HuH-7.5 (cell line): ENCODE measurements at places on chromosomes 3 and 15.

- DNase-seq, result no peak
These were observed 6.3 kb downstream of the TSEN2 start for GRCh38 chr3:12490547-12490946.

DNA sequence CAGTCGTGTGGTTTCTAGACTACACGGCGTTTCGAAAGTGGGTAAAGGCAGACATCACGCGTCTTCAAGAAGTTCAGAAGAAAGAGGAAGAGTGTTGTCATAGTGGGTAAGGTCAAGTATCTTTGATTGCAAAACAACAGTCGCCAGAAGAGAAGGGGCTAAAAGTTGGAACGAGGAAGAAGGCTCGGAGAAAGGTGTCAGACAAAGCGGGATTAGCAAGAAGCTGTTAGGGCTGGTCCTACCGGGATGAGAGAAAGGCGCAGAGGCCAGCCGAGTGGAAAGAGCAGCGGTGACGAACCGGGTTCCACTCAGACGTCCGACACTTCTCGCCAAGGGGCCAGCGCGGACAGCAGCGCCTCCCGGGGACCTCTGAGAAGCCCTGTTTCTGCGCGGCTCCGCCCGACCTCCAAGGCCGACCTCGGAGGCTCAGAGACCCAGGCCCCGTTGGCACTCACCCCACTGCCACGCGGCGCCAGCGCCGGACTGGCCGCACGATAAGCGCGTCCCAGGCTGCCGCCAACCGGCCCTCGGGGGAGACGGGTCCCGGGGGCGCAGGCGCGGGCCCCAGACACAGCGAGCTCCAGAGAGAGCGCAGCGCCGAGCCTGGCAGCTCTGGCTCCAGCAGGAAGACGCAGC is 436 bp downstream of the ADPGK start:
- no peak for DNase-seq

- DNase-seq, result no peak
These were observed 166.2 kb downstream of the ADAMTS17 start for GRCh38 chr15:100175406-100176114.

DNA sequence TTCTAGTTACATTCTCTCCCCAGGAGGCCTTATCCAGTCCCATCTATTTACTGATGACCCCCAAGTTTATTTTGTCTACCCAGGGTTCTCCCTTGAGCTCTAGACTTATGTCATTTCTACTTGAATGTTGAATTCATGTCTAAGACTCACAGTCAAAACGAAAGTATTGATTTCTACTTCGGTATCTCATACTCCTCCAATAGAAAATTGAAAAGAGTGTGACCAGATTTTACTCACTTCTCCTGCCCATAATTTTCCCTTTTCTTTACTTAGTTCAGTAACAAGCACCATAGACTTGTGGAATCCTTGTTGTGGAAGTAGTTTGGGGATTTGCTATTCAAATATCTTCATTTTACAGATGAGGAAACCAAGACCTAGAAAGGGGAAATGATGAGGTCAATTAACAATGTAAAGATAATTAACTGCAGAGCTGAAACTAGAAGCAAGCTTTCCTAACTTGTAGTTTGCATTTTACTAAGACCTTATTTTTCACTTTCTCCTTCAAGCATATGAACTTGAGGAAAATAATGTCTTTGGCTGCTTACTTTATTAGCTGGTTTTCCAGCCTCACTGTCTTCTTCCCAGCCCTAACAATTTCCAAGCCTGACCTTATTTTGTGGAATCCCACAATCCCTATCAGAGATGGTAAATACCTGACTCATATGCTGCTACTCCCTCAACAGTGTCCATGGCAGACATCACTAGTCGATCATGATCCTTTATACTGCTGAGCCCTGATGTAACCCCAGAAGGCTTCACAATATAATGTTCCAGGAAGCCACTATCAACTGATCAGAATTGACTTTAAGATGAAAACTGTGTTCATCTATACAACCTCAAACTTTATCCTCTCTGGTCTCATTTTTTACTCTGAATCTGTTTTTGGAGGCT is 123.9 kb upstream of the AGBL1 start:
- no peak for DNase-seq

DNA sequence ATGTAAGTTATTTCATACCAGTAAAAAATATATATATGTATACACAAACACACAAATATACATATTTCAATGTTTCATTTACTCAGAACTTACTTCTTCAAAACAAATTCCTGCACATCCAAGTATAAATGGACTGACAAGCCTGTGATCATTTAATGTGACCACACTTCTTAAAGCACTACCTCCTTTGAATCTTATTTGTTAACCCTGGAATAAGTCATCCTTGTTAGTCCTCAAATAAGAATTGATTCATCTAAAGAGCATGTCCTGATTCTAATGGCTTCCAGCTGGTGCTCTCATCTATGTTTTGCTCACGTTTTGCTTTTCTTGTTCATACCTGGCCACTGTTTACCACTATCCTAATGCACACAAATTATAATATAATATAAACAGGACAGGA is 103.9 kb upstream of the UBP1 start:
- DNase-seq, result no peak

DNA sequence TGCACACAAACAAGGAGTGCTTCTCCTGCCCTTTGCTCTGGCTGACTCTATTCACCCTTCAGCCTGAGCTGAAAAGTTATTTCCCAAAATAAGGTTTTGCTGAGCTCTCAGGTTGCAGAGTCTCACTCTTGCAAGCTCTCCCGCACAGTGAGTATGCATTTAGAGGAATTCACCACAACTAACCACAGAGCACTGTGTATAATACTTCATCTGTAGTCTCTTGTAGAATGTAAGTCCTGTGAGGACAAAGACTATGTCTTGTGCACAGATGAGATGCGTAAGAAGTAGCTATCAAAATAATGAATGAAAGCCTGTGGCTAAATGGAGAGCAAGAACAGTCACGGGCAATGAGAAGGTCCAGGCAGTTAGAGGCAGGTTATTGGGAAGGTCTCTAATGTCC is 156.5 kb upstream of the SLCO3A1 start:
- no peak for DNase-seq

DNA sequence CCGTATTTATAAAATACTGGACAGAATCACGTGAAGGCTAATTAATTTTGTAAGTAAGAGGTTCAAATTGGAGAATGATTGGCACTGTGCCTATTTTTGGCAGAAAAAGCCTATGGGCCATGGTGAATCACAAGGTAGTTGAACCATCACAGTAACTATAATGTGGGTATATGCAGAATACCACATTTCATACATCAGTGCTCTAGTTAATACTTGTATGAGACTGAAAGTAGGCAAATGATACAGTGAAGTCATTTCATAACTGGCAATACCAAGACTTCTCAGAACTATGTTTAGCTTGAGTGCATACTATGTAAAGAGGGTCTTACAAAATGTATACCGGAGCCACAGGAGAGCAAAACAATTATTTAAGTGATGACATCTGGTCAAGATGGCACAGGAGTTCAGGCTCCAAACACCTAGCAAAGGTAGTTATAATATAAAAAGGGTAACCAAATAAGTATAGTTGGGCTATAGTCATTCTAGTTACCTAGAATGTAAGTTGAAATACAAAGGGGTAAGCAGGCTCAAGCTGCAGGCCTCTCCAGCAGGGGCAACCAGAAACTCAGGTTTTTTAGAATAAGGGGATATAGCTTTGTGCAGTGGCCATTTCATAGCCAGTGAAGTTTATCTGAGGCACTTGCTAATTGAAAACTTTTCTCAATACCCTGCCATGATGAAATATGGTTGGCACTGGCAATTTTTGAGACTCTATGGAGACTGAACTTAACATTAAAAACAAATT is 19.1 kb downstream of the GPR160 start:
- DNase-seq, result no peak

DNA sequence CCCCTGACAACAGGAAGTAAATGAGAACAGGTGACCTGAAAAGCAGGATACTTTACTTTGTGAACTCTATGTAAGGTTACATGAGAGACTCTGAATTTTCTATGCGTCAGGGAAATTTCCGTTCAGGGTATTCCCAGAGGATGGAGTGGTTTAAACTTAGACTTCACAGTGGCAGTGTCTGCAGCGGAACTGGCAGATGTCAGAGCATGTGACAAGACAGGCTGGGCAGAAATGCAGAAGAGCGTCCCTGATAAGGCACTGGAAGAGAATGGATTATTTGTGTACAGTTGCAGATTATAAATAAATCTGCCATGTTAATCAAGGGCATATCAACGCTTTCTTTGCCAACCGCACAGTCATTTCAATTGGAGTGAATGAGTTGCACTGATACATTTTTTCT is 598.4 kb upstream of the ZNF717 start:
- no peak for DNase-seq

GRCh38 chr3:98109807-98110549 is 20.5 kb upstream of the OR5H1 start:
- DNase-seq, result no peak

- no peak for DNase-seq
These were observed 381.1 kb downstream of the CTNNB1 start for GRCh38 chr3:41580274-41580959.

GRCh38 chr15:80641384-80641783 is 53.7 kb upstream of the ABHD17C start:
- no peak for DNase-seq

- peak; percentile 71 for DNase-seq
These were observed 1.1 kb downstream of the PLXND1 start for GRCh38 chr3:129605203-129605921.

DNA sequence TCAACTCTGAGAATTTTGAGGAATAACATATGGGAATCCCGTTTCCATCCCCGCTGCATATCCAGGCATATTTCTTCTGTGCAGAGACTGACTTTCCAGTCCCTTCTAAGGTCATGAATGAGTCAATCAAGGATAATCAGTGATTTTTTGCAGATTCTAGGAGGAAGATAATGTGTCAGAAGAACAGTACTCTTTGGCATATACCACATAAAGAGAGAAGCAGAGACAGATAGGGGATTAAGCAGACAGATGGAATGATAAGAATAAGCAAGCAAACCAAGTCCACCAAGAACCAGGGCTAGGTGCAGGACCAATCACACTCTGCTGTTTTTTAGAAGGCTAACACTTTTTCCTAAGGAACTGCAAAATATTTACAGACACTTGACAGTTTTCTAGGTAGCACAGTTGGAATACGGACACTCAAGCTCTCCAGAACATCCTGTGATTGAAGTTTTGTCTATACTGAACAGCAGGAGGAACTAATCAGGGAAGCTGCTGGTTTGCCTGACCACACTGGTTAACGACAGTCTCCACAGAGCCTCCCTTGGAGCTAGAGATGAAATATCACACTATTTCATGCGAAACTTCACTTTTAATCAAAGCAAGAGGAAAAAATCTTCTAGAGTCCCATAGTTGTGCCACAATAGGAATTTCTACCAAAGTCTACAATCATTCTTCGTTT is 450.0 kb upstream of the KCNMB2 start:
- no peak for DNase-seq

GRCh38 chr3:81838457-81838856 is 77.0 kb upstream of the GBE1 start:
- DNase-seq, result no peak

GRCh38 chr3:62020706-62021105 is 352.6 kb downstream of the FEZF2 start:
- DNase-seq, result no peak

GRCh38 chr15:83845230-83845629 is 191.3 kb downstream of the ADAMTSL3 start:
- DNase-seq, result no peak

DNA sequence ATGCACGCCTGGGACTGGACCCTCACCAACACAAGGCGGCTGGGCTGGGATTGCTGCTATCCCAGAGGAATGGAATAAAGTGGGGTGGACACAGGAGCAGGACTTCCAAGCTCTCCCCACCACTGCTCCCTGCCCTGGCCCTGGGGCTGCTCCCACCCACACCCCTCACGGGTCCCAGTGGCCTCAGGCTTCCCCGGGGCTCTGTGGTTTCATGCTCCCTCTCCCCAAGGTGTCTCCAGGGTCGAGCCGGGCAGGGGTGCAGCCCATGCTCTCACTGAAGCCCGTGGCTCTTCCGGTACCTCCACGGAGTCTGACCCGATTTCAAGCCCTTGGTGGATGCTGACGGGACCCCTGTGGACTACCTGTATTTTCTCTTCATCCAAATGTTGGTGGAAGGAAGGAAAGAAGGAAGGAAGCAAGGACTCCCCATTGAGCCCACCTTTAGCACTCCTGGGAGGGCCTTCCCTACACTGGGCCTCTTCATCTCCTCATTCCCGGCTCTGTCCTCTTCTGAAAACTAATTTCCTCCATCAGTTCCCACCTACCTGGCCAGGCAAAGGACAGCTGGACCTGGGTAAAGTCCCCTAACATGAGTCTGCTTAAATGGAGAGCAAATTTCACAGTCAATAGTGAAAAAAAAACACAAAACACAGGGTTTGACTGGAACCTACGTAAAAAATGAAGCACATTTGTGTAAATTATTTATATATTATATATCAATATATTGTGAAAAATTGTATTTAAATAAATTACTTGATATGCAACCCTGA is 44.0 kb upstream of the PCSK6 start:
- peak; percentile 5 for DNase-seq

DNA sequence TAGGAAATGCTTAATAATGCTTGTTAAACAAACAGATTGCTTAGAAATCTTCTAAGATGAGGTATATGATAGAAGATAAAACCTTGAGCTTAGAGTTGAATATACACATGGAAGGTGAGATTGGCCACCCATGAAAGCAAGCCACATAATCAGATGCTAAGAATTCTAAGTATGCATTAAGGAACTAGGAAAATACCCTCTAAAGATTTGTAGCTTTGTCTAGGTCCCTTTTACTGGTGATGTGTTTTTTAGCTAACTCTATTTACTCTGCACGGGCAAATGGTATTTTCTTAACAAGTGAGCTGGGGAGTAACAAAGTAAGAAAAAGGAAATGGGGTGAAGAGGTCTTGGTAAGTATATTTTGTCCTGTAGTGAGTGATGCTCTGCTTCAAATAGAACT is 310.3 kb downstream of the OXSM start:
- no peak for DNase-seq

GRCh38 chr15:29043736-29044502 is 158.1 kb downstream of the APBA2 start:
- no peak for DNase-seq

- DNase-seq, result no peak
These were observed 302.5 kb upstream of the ATP11B start for GRCh38 chr3:182490596-182491491.

DNA sequence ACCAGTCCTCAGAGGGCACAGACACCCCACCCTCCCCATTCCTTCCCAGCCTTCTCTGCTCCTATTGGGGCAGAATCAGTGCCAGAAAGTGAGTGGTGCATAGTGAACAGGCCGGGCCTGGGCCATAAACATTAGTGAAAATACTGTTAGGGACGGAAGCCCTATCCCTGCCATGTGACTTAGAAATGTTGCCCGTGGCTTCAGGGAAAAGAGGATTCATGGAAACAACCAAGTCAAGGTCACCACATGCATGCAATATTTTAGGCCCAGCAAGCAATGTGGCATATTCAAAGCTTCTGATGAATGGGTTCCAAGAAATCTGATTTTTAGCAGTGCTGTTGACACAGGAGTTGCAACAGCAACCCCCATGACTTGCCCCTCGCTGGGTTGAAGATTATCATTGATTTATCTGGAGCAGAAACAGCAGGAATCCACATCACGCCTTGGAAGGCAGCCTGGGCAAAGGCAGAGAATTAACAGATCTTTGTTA is 52.3 kb downstream of the CCNL1 start:
- DNase-seq, result no peak

- no peak for DNase-seq
These were observed 5.0 kb downstream of the EAF2 start for GRCh38 chr3:121839962-121840361.

GRCh38 chr3:46926871-46927717 is 49.5 kb downstream of the CCDC12 start:
- DNase-seq, result no peak

- no peak for DNase-seq
These were observed 17.6 kb upstream of the COLQ start for GRCh38 chr3:15539066-15539465.
